ENCODE measurements at places on chromosomes 5 and 9.

GRCh38 chr9:96217754-96218693 lies 84.0 kb downstream of the HSD17B3 start:
- peak; percentile 52 for DNase-seq

DNA sequence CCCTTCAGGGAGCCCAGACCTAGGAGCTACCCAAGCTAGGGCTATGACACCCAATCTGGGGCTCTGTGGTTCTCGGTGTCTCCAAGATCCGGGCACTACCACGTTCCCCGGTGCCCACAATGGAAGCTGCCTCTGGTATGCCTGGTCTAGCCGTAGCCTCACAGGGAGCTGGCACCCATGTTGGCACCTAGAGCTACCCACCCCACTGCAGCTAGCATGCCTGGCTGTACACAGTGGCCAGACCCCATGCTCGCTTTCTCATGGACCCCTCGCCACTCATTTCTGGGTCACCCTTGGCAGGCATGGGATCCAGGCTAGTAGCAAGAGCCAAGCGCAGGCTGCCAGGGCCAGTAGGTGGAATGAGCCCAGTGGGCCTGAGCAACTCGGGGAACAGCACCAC lies 109.0 kb downstream of the CYLC2 start:
- no peak for DNase-seq

DNA sequence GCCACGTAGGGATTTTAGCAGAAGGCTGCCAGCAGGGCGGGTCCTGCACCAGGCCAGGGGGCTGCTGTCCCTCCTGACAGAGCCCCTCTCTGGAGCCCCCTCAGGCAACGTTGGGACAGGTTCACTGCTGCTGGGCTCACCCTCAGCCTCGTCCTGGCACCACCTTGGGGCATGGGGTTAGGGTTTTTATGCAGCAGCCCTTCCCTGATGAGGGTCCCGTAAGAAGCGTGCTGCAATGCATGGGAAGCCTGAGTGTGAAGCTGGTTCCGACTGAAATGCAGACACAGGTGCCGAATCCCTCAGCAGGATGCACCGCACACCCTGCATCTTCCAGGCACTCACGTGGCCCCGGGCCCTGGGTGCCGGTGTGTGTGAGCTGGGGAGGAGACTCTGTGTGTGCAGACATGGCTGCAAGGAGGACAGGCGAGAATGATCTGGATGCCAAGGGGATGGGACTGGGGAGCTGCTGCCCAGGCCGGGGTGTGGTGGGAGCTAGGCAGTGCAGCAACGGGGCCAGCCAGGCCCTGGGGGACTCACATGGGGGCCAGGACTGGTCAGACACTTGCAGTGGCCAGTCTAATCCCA lies 27.1 kb downstream of the ZDHHC11B start:
- DNase-seq, result no peak

DNA sequence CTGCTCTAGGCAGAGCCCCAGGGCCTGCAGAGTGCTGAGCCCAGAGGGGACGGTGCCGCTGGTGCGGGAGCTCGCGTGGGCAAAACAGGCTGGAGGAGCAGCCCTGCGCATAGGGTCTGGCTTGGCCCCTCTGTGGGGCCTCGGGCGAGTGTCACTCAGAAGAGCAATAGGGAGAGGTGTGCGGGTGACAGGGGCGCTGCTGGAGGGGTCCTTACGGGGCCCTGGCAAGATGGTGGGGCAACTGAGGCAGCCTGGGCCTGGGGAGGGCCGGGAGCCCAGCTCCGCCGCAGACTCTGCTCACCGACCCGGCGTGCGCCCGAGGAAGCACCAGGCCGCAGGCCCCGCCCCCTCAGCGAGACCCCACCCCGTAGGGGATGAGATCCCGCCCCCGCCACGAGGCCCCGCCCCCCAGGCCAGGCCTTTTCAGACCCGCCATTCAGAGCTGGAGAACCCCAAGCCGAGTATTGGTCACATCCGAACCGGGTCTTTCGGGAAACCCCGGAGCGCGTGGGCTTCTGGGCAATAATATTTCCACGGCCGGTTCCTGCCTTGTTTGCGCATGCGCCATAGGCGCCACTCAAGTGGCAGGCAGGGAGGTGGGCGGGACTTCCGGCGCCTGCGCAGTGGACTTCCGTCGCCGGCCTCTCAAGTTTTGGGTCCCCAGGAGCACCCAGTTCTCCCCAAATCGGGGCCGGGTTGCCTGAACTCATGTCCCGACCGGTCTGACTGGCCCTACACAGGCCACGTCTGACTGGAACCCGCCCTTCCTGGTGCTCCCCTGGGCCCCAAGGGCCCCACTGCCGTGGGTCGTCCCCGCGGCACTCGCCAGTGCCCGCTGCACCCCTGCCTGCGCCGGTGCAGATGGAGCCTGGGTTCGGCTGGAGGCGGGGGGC lies 1.3 kb upstream of the RNF208 start:
- DNase-seq, result peak; percentile 97

DNA sequence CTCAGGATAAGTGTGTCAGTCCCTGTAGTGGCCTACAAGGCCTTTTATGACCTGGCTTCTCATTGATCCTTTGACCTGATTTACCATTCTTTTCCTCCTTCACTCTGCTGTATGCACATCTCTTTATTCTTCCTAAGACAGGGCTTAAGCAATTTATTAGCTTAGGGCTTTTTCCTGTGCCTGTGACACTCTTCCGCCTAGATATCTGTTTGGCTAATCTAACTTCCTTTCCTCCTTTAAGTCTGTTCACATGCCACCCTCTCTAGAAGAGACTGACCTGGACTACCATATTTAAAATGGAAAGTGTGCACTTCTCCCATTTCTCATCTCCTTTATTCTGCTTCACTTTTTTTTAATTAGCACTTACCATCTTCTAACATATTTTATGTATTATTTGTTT lies 29.1 kb downstream of the FOCAD start:
- DNase-seq, result no peak

GRCh38 chr5:79959407-79959806 lies 31.7 kb downstream of the MTX3 start:
- no peak for DNase-seq

DNA sequence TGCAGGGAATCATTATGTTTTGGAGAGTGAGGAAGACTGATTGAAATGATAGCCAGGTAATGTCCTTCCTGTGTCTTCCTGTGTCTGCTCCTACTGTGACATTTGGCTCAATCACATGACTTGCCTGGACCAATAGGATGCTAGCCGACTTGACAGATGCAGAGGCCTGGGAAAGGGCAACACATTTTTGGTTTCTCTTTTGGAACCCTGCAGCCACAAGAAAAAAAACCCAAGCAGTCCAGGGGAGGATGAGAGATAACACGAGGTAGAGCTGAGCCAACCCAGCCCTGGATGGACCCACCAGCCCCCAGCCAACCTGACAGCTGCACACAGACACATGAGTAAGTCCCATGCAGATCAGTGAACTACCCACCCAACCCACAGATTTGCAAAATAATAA lies 256.1 kb upstream of the SMARCA2 start:
- no peak for DNase-seq

- no peak for DNase-seq
Measured at GRCh38 chr5:76081811-76082771, 1.1 kb upstream of the SV2C start.

DNA sequence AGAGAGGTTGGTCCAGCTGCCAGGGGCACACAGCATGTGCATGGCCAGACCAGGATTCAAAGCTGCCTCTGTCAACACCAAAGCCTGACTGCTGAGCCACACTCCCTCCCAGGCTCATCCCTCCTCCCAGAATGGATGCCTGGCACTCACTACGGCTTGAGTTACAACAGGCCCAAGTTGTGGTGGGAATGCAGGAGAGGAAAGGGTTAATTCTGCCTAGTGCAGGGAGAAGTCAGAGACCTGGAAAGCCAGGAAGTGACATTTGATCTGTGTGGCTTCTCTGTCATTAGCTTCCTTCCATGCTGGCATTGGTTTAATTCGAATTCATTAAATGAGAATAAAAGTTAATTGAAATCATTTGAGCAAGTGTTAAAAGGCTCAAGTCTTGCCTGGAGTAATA lies 150.0 kb downstream of the NSG2 start:
- no peak for DNase-seq

GRCh38 chr5:138032028-138032571 lies 779 bp downstream of the FAM13B start:
- DNase-seq, result peak; percentile 40

- DNase-seq, result no peak
Measured at GRCh38 chr5:107296572-107296971, 374.2 kb downstream of the EFNA5 start.

- peak; percentile 96 for DNase-seq
Measured at GRCh38 chr9:72554221-72554641, 32.8 kb downstream of the TMC1 start.

- DNase-seq, result no peak
Measured at GRCh38 chr9:110025551-110026170, 182.3 kb downstream of the C9orf152 start.

- peak; percentile 65 for DNase-seq
Measured at GRCh38 chr5:132369474-132370180, at the start of gene SLC22A5. SLC22A5 (plus strand) TSS chr5:132369710; CDS start chr5:132369973, 263 bp downstream.

- no peak for DNase-seq
Measured at GRCh38 chr9:133843250-133843649, 105.1 kb upstream of the SARDH start.

DNA sequence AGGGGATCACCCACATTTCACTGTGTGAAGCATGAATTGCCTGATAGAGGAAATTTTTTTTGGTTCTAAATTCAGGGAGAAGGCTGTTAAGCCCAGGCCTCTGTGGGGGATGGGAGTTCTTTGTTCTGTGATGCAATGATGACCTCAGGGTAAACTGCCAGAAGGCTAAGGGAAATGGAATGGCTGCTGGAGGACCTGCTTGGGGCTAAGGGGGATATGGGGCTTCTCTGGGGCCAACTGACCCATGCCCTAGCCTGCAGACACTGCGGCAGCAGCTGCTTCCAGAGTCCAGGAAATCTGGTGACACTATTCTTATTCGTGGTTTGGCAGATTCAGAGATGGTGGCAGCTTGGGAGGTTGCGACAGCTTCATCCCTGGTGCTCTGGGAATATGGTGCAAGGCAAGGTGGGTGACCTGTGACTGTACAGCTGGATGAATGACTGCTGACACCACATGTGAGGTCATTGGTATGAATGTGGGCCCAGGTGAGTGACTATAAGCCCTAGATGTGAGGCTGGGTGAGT lies 30.3 kb downstream of the VCP start:
- DNase-seq, result no peak

DNA sequence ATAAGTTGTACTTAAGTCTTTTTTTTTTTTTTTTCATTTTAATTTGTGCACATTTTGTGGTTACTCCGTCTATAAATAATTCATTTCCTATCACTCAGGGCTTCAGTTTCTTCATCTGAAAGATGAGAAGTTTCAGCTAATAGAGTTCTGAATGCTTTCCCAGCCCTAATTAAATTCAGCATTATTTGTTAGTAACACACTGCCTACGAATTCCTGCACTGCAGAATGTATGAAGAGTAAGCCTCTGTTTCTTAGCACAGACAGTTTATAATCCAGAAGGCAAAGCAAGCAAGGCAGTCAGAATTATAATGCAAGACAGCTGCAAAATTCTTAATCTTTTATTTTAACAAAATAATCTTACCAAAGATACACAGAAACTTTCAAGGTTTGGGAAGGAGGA lies 138.0 kb upstream of the GHR start:
- no peak for DNase-seq

- DNase-seq, result no peak
Measured at GRCh38 chr9:35618325-35618727, at the start of gene CD72. CD72 (minus strand) TSS chr9:35618413; CDS start chr9:35618303, 110 bp downstream.

GRCh38 chr9:89413963-89414638 lies 83.8 kb downstream of the SEMA4D start:
- no peak for DNase-seq

- DNase-seq, result peak; percentile 50
Measured at GRCh38 chr5:14040542-14040941, 96.1 kb upstream of the DNAH5 start.

DNA sequence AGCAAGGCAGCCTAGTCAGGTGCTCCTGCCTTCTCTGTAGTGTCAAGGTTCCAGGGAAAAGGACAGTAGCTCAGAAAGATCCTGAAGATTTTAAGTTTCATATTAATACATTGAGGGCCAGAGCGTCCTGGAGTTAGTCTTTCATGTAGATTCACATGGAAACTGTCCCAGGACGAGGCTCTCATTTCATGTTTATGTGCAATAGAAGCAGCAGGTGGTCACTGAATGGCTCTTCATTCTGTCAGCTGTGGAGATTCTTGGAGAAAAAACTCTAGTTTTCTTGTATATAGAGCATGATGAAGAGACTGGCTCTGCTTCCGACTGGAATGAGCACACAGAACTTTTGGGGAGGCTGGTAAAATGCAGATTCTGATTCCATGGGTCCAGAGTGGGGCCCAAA lies 54.3 kb downstream of the MEGF10 start:
- DNase-seq, result no peak

GRCh38 chr5:66859526-66859925 lies 263.3 kb downstream of the MAST4 start:
- no peak for DNase-seq

- no peak for DNase-seq
Measured at GRCh38 chr9:73059247-73059646, 92.4 kb upstream of the ANXA1 start.

DNA sequence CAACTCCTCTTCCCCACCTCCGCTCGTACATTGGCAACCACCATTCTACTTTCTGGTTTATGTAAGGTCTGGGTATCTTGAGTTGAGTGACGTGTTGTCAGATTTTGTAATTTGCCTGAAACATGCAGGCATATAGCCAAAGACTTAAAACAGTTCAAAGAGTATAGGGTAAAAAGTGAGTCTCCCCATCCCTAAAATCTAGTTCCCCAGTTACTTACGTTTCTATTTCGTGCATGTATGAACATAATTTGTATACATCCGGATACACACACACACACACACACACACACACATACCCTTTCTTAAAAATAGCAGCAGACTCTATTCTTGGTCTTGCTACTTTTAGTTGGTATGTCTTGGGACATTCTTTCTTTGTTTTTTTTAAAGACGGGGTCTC lies 915 bp downstream of the HSDL2 start:
- peak; percentile 30 for DNase-seq

DNA sequence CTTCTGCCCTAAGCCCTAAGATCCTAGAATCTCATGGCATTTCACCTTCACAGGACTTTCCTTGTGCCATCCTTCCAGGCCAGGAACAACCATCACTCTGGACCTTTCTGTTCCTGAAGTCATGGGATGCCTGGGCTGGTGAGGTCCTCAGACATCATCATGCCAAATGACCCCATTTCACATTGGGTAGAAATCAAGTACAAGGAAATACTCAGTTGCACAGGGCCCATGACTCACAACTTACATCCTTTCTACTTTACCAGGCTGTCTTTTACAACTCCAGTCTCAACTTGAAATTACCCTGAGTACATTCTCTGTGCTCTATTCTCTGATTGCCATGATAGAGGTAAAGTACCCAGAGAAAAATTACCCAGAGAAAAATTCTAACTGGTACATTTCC lies 167.1 kb downstream of the PIK3R1 start:
- no peak for DNase-seq

DNA sequence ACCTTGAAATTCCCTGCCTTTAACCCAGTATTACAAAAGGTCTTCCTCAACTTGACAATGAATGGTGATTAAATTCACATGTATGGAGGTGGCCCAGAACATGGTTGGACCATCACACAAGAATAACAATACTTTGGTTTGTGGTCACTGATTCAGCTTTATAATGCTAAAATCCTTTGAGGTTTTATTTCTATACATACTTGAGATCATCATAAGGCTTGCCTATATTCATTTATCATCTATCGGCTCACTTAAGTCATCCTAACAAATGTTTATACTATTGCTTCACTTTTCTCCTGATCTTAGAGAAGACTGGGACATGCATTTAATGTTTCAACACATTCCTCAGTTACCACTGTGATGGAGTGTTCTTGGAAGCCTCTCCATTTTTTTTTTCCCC lies 191.3 kb downstream of the DMAC1 start:
- no peak for DNase-seq

- DNase-seq, result no peak
Measured at GRCh38 chr5:126452477-126452876, 29.3 kb downstream of the GRAMD2B start.

- DNase-seq, result no peak
Measured at GRCh38 chr9:108845507-108845906, 10.3 kb downstream of the ACTL7B start.

Measured in fibroblast of skin of back (primary cell).